ENCODE measurements at places on chromosomes 12 and 14.

DNA sequence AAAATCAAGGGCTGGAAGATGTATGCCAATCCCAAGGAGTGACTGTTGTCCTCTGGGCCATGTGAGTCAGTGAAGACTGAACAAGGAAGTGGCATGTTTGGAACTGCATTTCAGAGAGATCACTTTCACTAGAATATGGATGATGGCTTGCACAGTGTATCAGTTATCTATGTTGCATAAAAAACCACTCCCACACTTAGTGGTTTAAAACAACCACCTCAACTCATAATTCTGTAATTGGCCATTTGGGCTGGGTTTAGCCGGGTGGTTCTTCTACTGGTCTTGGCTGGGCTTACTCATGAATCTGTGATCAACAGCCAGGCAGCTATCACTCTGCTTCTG, 15.4 kb downstream of the BDKRB1 start:
- no peak for DNase-seq

DNA sequence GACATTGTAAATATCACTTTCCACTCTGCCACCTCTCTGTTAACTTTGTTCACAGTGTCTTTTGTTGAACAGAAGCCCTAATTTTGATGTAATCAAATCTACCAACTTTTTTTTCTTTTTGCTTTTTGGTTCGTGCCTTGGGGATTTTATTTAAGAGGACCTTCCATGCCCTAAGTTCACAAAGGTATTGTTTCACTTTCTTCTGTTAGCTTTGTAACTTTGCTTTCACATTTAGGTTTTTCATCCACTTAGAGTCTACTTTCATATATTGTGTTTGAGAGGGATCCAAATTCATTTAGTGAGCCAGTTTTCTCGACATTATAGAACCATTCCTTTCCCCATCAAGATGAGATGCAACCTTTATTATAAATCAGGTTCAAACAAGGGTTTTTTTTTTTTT, 275.7 kb upstream of the CRY1 start:
- no peak for DNase-seq

DNA sequence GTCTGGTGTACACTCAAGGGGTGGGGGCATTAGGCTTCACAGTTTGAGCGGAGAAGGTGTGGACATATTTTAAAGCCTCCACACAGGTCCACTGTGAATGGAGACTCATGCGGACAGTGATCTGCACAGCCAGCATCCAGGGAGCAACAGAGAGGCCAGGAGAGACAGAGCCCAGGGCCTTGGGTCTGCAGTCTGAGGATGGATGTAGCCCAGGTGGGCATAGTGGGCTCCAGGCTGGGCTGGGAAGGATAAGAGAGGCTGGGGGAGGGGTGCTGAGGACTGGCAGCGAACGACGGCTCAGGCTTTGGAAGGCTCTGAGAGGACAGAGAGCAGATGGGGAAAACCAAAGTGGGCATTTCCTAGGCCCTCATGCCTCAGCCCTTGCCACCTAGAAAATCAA, 128.8 kb downstream of the PAPOLA start:
- DNase-seq, result no peak

DNA sequence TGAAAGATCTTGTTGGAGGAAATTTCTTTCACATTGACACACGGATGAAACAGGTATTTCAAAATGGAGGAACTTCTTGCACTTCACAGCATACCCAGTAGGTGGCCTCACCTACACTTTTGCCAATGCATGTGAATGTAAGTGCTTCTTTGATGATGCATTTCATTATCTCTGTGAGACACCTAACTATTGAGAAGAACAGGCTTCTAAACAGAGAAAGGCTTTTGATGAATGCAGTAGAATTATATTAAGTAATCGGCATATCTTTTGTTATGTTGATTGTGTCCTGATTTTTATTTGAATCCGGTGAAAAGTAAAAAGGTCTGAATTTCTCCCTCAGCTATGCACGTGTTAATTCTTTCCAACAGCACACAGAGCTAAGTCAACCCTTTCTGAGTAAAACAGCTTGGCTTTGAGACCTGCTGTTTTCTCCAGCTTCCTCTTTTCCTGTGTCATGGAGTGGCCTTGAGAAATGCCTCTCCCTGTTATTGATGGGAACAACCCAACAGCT, 399.0 kb downstream of the NAV3 start:
- DNase-seq, result no peak

All from activated naive CD8-positive, alpha-beta T cell treated with anti-CD3 and anti-CD28 coated beads, Interleukin-2, amount 50 U/mL, for 16 hours (primary cell).